B cell (primary cell): ENCODE measurements at places on chromosomes 3 and 15.

DNA sequence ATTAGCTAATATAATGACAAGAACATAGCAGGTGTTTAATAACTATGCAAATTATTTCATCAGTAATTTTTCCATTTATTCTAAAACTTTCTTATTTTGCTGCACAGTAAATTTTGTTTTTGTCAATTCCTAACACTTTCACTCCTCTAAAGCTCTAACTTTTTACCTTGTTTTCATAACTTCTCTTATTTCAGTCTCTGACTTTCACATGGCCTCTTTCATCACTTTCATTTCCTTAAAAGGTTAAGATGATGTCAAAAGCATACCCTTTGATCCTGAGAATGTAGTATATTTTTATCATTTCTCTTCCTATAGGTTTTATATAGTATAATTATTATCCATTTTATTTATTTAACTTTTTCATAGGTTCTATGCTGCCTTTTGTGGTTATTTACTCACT is 1325.8 kb upstream of the ALCAM start:
- DNase-seq: no peak

DNA sequence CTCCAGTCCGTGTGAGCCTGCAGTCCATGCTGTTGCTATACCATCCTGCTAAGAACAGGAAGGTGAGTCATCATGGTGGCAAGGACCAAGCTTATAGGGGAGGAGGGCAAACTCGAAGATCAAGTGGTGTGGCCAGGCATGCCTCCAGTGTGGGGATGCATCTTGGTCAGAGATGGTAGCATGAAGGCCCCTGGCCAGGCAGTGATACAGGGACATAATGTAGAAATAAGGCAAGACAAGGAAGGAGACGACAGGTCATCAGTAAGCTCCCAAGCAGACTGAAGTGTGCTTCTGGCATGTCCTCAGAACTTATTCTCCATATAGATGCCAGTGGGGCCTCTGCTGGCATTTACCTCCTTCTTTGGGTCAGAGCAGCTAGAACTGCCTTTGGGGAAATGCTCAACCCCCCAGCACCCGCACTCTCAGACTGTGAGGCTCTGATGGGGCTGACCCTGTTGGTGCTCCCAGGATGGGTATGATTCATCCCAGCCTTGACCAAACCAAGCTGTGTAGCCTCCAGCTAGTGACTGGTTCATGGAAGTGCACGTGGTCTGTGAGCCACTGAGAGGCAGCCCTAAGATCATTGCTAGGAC is 52.5 kb upstream of the ATP2B2 start:
- DNase-seq: no peak

DNA sequence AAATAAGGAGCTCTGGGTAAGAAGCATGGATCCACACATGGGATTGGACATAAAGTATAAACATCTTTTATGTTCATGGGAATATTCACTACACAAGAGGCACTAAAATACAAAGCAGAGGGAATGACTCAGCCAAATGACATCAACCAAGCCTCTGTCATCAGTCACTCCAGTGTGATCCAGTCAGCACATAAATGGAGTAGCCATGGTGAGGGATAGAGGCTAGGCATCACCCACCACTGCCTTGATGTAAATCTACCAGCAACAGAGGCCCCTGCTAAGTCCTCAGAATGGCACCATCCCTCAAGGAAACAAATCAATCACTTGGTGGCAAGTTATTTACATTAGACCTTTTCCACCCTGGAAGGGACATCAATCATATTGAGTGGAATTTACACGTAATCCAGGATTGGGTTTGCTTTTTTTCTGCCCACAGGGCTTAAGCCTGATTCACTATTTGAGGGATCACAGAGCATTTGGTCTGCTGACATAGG is 27.2 kb downstream of the VEPH1 start:
- DNase-seq: no peak

DNA sequence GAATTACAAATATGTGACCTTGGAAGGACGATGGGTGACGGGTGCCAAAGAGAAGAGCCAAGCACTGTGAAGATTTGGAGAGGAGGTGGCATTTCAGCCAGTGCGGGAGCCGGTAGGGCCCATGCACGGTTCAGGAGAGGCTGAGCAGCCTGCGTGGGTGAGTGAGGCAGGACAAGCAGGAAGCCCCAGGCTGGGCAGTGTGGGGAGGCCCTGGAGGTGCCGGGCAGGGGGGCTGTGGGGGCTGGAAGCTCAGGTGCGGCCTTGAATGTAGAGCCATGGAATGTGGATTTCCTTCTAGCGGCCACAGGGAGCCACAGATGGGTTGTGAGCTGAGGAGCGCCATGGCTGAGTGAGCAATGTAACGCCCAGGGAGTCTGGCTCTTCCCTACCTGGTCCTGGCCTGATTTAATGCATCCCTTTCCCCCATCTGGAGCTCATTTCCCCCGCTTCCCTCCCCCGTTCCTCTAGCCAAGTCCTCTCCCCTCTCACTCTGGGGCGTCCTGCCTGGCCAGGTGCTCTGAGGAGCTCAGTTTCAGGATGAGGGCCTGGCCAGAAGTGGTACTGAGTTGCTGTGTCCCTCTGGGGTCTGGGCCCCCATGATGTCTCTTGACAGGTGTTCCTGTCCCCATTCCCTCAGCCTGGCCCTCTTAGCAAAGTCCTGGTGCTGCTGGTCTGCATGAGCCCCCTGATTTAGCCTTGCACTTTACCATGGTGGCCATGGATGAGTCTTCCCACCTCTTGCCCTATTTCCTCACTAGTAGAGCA is 41.8 kb upstream of the IQSEC1 start:
- DNase-seq: no peak

GRCh38 chr3:11373235-11373634 is 101.0 kb downstream of the ATG7 start:
- no peak for DNase-seq

DNA sequence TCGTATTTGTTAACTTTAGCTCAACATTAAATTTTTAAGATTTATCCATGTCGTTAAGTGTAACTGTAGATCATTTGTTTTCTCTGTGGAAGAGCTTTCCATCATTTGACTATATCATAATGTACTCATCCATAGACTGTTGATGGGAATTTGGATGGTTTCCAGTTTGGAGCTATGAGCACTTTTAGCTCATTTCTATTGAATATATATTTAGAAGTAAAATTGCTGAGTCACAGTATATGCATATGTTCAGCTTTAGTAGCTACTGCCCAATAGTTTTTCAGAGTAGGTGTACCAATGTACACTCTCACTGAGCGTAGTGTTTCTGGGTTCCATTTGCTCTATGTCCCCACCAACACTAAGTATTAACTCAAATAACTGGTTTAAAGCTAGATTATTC is 263.0 kb downstream of the ULK4 start:
- DNase-seq: no peak

DNA sequence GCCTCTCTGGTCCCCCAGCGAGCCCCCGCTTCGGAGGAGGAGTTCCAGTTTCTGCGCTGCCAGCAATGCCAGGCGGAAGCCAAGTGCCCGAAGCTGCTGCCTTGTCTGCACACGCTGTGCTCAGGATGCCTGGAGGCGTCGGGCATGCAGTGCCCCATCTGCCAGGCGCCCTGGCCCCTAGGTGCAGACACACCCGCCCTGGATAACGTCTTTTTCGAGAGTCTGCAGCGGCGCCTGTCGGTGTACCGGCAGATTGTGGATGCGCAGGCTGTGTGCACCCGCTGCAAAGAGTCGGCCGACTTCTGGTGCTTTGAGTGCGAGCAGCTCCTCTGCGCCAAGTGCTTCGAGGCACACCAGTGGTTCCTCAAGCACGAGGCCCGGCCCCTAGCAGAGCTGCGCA is 3.5 kb downstream of the PML start:
- DNase-seq: no peak

DNA sequence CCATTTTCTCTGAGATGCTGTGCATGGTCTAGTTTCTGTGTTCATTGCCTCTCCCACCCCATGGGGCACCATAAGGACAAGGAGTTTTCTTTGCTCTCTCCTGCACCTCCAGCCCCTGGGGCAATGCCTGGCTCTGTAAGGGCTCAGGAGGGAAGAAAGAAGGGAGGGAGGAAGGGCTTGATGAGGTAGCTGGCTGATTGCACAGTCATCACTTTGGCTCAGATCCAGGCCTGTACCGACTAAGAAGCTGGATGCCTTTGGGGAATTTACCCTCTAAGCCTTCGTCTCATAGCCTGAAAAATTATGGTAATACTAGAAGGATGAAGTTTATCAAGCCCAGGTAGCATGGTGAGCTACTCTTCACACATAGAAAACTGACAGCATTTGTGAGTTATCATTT is 382.9 kb downstream of the GABRG3 start:
- no peak for DNase-seq

GRCh38 chr15:99071091-99071680 is 33.7 kb upstream of the SYNM start:
- DNase-seq: no peak

DNA sequence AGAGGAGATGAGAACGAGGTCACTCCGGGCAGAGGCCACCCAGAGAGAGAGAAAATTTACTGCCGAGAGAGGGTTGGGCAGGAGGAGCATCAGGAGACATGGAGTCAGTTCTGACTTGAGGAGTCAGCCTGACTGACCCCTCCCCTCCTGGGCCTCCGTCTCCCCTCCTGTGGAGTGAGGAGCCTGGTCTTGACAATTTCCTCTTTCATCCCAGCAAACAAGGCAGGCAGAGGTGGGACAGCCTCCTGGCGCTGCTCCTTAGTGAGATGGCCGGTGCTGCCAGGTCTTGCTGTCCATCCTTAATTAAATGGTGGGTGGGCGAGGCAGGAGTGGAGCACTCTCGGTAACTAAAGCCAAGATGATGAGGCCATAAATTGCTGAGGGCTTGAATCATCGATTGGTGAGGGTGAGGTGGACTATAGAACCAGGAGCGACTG is 60.6 kb downstream of the CYP11A1 start:
- no peak for DNase-seq

GRCh38 chr3:184336547-184337398 is 627 bp upstream of the FAM131A start:
- peak; percentile 38 for DNase-seq

GRCh38 chr3:171977860-171978259 is 61.5 kb upstream of the FNDC3B start:
- no peak for DNase-seq

DNA sequence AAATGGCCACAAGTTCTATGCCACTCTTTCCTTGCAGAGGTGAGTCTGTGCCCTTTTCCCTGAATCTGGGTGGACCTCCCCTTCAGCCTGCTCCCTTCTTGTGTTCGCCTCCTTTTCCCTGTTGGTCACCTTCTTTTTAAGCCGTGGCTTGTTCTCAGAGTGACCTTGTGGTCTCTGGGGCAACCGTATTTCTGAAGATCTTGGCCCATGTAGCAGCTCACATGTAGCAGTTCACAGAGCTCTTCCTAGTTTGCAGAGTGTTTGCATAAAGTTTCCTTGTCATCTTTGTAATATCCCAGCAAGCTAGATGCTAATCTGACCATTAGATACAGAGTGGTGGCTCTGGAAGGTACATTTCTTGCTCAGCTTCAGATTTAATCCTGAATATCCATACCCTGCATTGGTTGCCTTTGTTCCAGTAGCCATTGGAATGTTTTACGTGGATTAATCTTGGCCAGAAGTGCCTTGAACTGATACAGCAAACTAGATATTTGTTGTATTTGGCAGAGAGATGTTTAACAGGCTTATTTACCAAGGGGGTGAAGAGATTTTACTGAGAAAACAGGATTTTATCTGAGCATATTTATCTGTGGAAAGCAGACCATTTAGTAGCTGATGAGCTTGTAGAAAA is 40.7 kb upstream of the BSN start:
- no peak for DNase-seq
